Mesenchymal stem cell (in vitro differentiated cells and primary cell): ENCODE measurements at places on chromosomes 1 and 21.
A peak's percentile ranks its signal among the peaks of the same experiment; 100 is the strongest.

- peak; percentile 36 for DNase-seq
Observed at GRCh38 chr1:197783510-197783948, 8.2 kb upstream of the DENND1B start.

GRCh38 chr1:150429805-150430204, 57.4 kb upstream of the TARS2 start:
- DNase-seq = peak; percentile 12

- no peak for DNase-seq
Observed at GRCh38 chr1:110645821-110646735, 28.7 kb downstream of the KCNA3 start.

DNA sequence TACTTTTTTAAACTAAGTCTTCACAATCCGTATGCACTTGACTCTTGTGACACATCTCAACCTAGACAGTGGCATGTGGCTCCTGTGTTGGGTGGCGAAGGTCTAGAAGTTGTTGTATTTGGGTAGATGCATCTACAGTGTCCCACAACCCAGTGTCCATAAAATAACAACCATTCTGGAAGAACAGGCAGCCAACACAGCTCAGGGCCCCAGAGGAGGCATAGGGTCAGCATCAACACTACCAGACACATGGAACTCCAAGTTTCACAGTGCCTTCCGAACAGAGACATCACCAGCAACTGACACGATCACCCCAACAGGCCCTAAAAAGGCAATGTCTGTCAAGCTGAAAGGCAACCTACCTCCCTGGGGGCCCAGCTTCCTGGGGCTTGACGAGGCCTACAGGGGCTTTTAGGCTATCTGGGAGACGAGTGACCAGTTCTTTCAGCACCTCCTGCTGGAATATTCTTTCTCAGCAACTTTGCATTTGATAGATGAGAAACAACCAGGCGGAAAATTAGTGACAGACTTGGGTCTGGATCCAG, 5.6 kb downstream of the SH3BP5L start:
- no peak for DNase-seq

DNA sequence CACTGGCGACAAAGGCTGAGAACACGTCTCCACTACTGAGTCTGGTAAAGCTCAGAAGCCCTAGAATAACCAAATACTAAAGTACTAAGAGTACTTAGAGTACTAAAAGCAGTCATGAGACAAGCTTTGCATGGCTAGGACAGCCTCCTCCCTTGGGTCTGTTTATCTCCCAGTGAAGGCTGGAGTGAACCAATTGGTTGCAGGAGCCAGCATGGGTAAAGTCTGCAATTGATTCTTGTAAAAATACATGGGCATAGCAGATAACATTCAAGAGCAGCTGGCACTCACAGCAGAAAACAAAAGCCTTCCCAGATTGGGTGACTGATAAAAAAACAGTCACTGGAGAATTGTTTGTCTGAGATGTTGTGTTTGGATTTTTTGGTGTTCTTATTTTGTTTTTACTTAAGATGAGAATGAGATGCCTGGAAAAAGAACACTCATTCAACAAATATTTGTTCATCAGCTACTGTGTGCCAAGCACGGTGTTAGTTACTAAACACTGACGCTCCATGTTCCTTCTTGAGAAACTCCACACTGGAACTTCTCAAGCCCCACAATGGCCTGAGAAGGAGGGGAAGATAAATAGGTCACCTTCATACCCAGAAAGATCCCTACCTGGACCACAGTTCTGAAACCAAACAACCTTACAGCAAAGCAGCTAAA, 3.7 kb downstream of the IRF6 start:
- no peak for DNase-seq

GRCh38 chr1:9038881-9039760, 12.9 kb upstream of the SLC2A7 start:
- DNase-seq = no peak

DNA sequence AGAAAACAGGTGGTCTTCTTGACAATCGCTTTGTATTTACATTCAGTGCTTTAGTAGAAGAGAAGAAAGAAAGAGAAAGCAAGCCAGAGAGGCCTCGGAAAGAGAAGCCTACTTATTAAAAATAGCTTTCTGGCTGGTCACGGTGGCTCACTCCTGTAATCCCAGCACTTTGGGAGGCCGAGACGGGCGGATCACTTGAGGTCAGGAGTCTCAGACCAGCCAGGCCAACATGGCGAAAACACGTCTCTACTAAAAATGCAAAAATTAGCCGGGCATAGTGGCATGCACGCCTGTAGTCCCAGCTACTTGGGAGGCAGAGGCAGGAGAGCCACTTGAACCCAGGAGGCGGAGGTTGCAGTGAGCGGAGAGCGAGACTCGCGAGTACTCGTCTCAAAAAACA, 1.8 kb upstream of the SLC19A2 start:
- DNase-seq = peak; percentile 32

- DNase-seq = no peak
Observed at GRCh38 chr1:18646786-18647410, 16.3 kb downstream of the PAX7 start.

DNA sequence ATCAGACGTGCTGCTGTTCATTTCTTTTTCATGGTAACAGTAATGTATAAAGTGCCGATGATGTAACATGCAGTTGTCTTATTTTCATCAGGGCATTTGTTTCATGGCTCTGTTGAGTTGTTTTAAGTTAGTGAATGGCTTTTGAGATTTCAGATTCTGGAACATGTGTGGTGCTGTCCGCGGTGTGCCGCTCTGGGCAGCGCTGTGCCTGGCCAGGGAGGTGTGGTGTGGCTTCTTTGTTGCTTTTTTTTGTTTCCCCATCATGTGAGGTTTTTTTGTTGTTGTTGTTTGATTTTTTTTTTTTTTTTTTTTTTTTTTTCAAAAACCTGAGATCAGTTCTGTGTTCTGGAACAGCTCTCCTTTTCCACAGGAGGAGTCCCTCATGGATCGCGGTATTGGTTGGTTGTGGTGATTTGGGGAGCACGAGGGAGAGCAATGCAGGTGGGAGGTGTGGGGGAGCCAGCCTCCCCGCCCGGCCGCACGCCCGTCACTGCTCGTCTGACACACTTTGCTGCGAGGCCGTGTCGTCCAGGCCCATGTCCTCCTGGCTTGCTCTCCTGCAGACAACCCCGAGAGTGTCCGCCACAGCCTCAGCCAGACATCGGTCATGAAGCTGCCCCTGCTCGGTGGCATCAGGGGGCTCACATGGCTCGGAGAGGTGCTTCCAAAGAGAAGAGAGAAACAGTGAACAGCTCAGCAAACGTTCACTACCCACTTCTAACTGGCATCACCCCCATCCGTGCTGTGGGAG, 33.6 kb downstream of the NTPCR start:
- no peak for DNase-seq

- DNase-seq = no peak
Observed at GRCh38 chr1:52628614-52629324, 4.2 kb upstream of the SHISAL2A start.
